Epithelial cell of umbilical artery (primary cell): ENCODE measurements at places on chromosomes 5 and 9. TPM values are rescaled to one million over a fixed set of nuclear protein-coding genes. Genes with fewer than 3 reads are reported as not detected.

Gene S100Z
- total RNA-seq = not detected in 2 replicates

Gene RANBP17
- total RNA-seq = 13.5 and 20.1 TPM in 2 replicates

Gene DHFR
- total RNA-seq = 23.7 and 39.7 TPM in 2 replicates

Gene KCNV2
- total RNA-seq = not detected in 2 replicates

Gene ZNF354C
- 5.5 and 7.9 TPM in 2 replicates for total RNA-seq

Gene ALDH1B1
- total RNA-seq = 22.6 and 24.7 TPM in 2 replicates

Gene CCNI2
- total RNA-seq = not detected in 2 replicates

Gene TOR1B
- total RNA-seq = 22.7 and 34.2 TPM in 2 replicates

Gene ECSCR
- total RNA-seq = 312 and 378 TPM in 2 replicates

Gene FABP6
- not detected in 2 replicates for total RNA-seq

Gene GKAP1
- 0.65 and 2.1 TPM in 2 replicates for total RNA-seq

Gene SPATA31C1
- not detected in 2 replicates for total RNA-seq

Gene ST8SIA4
- 8.7 and 10.1 TPM in 2 replicates for total RNA-seq

Gene PDLIM4
- total RNA-seq = 57.0 and 66.9 TPM in 2 replicates

Gene SPATA31E1
- not detected in 2 replicates for total RNA-seq

Gene IDNK
- 2.9 and 6.2 TPM in 2 replicates for total RNA-seq

Gene KCNMB1
- total RNA-seq = 0.32 and 0.91 TPM in 2 replicates

Gene WDR38
- total RNA-seq = not detected in 2 replicates

Gene GRXCR2
- not detected in 2 replicates for total RNA-seq

Gene PCA3
- total RNA-seq = under 0.01 and 0.30 TPM in 2 replicates

Gene PSMD5
- 26.3 and 27.3 TPM in 2 replicates for total RNA-seq

Gene SCGB3A2
- not detected in 2 replicates for total RNA-seq

Gene PCDHGB4
- total RNA-seq = 4.9 and 10.1 TPM in 2 replicates

Gene ACTBL2
- total RNA-seq = under 0.01 TPM in 1 of 2 replicates, not detected in the other

Gene BOD1
- 82.2 and 83.8 TPM in 2 replicates for total RNA-seq

Gene TYRP1
- total RNA-seq = 0.30 and 0.97 TPM in 2 replicates

Gene ADGRD2
- not detected in 2 replicates for total RNA-seq

Gene ASPN
- total RNA-seq = not detected in 2 replicates

Gene ZNF883
- 0.32 and 0.76 TPM in 2 replicates for total RNA-seq

Gene PPP3R2
- total RNA-seq = not detected in 2 replicates

Gene PCSK5
- total RNA-seq = 11.4 and 30.5 TPM in 2 replicates

Gene RNF183
- not detected in 2 replicates for total RNA-seq

Gene FOXD4L4
- under 0.01 TPM in 1 of 2 replicates, not detected in the other for total RNA-seq

Gene IL7R
- 1.3 and 5.5 TPM in 2 replicates for total RNA-seq
